Activated CD8-positive, alpha-beta memory T cell treated with anti-CD3 and anti-CD28 coated beads, Interleukin-2, amount 10 ng/mL, durations not matched to agents 7 days and 5 days (primary cell): ENCODE measurements at places on chromosomes 13 and 19. TPM values are rescaled to one million over a fixed set of nuclear protein-coding genes. Genes with fewer than 3 reads are reported as not detected.

DNA sequence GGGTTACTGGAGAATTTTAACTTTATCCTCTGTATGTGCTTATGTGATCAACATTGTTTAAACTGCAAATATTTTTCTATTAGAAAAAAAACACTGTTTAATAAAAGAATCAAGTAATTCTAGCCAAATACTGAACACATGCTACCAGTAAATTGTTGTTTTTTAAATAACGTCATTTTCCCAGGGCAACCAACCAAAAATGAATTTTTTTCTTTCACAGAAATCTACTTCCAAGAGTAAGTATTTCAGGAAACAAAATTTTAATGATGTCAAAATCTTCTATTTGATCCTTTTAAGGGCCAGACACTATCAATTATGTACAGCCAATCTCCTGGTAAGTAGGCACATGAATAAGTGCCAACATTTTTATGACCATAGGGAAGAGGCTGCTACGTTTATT is 57.1 kb downstream of the TUBGCP3 start:
- no peak for DNase-seq
- H3K27ac ChIP-seq, result no peak overlapping the region
- H3K4me1 ChIP-seq, result peaks cover 13% of the 10 kb centered on the region
- H3K27me3 ChIP-seq, result no peaks in the 10 kb centered on the region
- peaks cover 1% of the 10 kb centered on the region for H3K36me3 ChIP-seq

DNA sequence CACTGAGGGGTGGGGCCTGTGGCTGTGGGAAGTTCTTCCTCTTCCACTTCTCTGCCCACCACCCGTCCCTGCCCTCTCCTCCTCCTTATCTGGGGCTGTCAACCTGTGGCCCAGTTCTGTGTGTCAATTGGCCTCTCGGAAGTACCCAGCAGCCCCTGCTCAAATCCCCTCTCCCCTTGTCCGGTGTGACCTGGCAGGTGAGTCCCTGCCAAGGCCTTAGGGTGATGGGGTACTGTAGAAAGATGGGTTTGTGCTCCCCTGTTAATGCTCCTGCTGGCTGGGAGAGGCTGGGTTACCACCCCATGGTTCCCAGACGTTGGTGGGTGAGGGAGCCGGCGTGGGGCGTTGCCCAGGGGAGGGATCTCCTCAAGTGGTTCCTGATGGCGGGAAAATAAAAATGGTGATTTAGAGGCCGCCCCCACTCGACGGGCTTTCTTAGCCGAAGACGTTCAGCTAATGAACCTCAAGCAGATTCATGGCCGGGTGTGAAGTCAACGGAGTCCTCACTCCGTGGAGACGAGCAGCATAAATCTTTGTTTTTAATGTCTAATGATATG is 141.2 kb downstream of the URI1 start:
- no peak overlapping the region for H3K27ac ChIP-seq
- DNase-seq, result no peak
- no peaks in the 10 kb centered on the region for H3K27me3 ChIP-seq
- H3K36me3 ChIP-seq, result no peaks in the 10 kb centered on the region
- no peak overlapping the region for H3K4me3 ChIP-seq

The PIBF1 gene
- total RNA-seq, result 30.3 TPM

DNA sequence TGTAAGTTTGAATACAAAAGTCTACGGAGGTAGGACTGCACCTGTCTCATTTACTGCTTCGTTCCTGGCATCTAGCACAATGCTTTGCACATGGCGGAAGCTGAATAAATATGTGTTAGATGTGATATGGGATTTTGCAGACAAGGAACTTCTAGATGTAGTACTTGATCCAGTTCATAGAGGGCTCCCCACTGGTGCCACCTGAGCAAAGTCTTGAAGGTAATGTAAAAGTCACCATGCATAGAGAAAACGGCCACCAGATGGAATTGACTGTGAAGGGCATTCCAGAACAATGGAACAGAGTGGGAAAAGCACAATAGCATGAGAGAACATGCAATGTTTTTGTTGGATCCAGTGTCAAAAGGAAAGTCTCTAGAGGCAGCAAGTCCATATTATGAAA is 209.3 kb downstream of the HS6ST3 start:
- no peaks in the 10 kb centered on the region for H3K27me3 ChIP-seq
- no peaks in the 10 kb centered on the region for H3K36me3 ChIP-seq
- no peak overlapping the region for H3K4me3 ChIP-seq
- no peak overlapping the region for H3K27ac ChIP-seq

DNA sequence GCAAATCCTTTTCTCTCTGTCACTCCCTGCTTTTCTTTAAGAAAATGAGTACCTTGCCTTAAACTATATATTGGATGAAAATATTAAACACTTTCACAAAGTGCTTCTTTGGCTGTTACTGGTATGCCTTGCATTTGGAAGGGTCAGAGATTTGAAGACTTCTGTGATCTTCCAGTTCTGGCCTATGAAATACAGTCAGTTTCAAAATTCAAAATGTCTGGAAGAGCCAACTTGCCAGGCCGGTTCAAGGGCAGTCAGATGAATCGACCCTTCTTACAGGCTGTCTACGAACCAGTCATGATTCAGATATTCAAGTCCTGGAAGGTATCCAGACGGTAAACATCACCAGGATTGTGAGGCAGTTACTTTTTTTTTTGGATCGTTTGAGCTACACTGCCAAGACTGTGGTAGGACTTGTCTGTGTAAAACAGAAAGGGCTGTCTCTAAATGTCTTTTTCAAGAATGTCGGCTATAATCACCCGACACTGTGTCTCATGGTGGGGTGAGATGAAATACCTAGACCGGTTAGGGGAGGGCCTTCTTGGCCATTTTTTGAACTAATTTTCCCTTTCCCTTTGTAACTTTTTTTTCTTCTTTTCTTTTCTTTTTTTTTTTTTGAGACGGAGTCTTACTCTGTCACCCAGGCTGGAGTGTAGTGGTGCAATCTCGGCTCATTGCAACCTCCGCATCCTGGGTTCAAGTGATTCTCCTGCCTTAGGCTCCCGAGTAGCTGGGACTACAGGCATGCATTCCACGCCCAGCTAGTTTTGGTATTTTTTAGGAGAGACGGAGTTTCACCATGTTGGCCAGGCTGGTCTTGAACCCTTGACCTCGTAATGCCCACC is 11.2 kb downstream of the ACTN4 start:
- peak overlapping the region; percentile 66 for H3K27ac ChIP-seq
- H3K4me3 ChIP-seq, result no peak overlapping the region
- H3K36me3 ChIP-seq, result peaks cover 34% of the 10 kb centered on the region
- DNase-seq, result no peak
- H3K27me3 ChIP-seq, result no peaks in the 10 kb centered on the region

- no peak overlapping the region for H3K4me3 ChIP-seq
- no peaks in the 10 kb centered on the region for H3K4me1 ChIP-seq
- no peak for DNase-seq
- H3K36me3 ChIP-seq, result no peaks in the 10 kb centered on the region
These were observed 585.7 kb upstream of the GPC6 start for GRCh38 chr13:92640936-92641335.

GRCh38 chr13:110925023-110925612 is 10.2 kb upstream of the ANKRD10 start:
- no peak for DNase-seq
- no peak overlapping the region for H3K4me3 ChIP-seq
- H3K4me1 ChIP-seq, result peaks cover 25% of the 10 kb centered on the region
- no peak overlapping the region for H3K27ac ChIP-seq
- peaks cover 57% of the 10 kb centered on the region for H3K27me3 ChIP-seq

DNA sequence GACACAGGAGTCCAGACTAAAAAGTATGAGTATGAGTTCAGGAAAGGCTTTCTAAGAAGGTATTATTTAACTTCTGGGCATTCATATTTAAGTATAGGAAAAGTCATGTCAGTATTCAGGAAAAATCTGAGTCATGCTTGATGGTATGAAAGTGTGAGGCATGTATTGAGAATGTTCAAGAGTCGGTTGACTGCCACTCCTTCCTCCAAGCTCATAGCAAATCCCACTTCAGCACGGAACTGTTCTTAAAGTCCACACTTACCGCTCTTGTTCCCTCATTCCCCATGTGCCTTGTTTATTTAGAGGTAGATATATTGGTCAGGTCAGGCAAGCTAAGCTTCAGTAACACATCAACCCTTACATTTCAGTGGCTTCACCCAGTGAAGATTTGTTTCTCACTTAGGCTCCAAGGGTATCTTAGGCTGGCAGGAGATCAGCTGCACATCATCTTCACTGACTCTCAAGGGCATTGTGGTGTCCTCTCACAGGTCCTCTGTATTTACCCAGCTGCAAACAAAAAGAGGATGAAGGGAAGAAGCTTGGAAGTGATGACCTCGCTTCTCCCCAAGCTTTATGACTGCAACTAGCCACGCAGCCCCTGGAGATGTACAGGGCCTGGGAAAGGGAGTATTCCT is 1189.2 kb downstream of the EFNB2 start:
- no peak overlapping the region for H3K27ac ChIP-seq
- no peak for DNase-seq
- H3K4me3 ChIP-seq, result no peak overlapping the region
- H3K36me3 ChIP-seq, result no peaks in the 10 kb centered on the region
- no peaks in the 10 kb centered on the region for H3K4me1 ChIP-seq

The ZNF433 gene
- total RNA-seq, result 0.20 TPM

GRCh38 chr19:40335855-40336600 is 12.2 kb downstream of the C19orf47 start:
- DNase-seq, result no peak
- no peaks in the 10 kb centered on the region for H3K4me1 ChIP-seq
- no peak overlapping the region for H3K27ac ChIP-seq

GRCh38 chr13:91045351-91046034 is 302.0 kb upstream of the MIR17HG start:
- no peak overlapping the region for H3K27ac ChIP-seq
- H3K27me3 ChIP-seq, result no peaks in the 10 kb centered on the region
- no peaks in the 10 kb centered on the region for H3K4me1 ChIP-seq
- H3K36me3 ChIP-seq, result no peaks in the 10 kb centered on the region
- no peak overlapping the region for H3K4me3 ChIP-seq

- H3K36me3 ChIP-seq, result no peaks in the 10 kb centered on the region
- no peak for DNase-seq
- no peak overlapping the region for H3K4me3 ChIP-seq
- no peaks in the 10 kb centered on the region for H3K27me3 ChIP-seq
- H3K4me1 ChIP-seq, result no peaks in the 10 kb centered on the region
These were observed 87.6 kb downstream of the MUC16 start for GRCh38 chr19:8922591-8922990.

DNA sequence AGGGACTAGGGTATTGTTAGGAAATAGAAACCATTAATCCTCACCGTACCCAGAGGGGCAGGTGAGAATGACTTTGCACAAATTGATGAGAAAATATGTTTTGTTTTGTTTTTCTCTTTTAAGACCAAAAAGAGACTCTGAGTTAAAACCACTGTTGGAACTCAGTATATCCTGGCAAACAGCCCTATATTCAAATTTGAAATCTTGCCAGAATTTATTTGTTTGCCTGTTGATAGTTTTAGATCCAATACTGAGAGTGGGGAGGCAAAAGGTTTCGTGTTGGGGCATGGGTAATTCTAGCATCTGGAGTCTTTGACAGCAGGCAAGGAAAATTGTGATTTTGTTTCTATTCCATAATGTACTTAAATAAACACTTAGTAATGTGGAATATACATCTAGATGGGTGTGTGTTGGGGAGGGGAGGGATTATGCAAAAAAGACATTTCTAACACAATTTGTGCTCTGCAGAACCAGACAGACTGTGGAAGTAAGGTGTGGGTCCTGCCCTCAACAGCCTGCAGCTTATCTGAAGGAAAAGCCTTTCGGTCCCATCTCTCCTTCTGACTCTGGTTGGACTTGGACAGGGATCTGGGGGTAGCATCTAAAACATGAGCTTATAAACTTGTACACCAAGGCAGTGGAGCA is 190.7 kb downstream of the OXGR1 start:
- no peaks in the 10 kb centered on the region for H3K27me3 ChIP-seq
- DNase-seq, result no peak
- no peak overlapping the region for H3K4me3 ChIP-seq
- no peaks in the 10 kb centered on the region for H3K4me1 ChIP-seq

- no peak overlapping the region for H3K4me3 ChIP-seq
- no peak overlapping the region for H3K27ac ChIP-seq
- no peaks in the 10 kb centered on the region for H3K4me1 ChIP-seq
- no peak for DNase-seq
- H3K36me3 ChIP-seq, result no peaks in the 10 kb centered on the region
- H3K27me3 ChIP-seq, result no peaks in the 10 kb centered on the region
These were observed 416.4 kb downstream of the TSHZ3 start for GRCh38 chr19:30932854-30933253.

The CEACAM4 gene
- not detected for total RNA-seq

The ATP5F1D gene
- total RNA-seq, result 190 TPM

DNA sequence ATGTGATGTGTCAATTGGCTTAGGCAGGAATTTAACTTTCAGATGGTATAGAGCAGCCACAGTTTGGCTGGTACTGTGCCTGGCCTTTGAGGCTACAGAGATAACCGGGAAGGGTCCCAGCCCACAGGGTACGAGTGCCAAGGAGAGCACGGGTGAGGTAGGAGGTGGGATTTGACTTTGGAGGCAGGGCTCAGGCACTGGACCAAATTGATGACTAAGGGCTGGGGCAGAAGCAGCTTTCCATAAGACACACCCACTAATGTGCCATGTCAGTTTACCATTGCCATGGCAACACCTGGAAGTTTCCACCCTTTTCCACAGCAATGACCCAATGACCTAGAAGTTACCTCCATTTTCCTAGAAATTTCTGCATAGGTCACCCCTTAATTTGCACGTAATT is 466.2 kb downstream of the TSHZ3 start:
- H3K4me1 ChIP-seq, result no peaks in the 10 kb centered on the region
- H3K36me3 ChIP-seq, result no peaks in the 10 kb centered on the region
- DNase-seq, result no peak
- H3K27me3 ChIP-seq, result no peaks in the 10 kb centered on the region
- H3K4me3 ChIP-seq, result no peak overlapping the region

- H3K27me3 ChIP-seq, result no peaks in the 10 kb centered on the region
- H3K4me3 ChIP-seq, result no peak overlapping the region
- no peak overlapping the region for H3K27ac ChIP-seq
- H3K36me3 ChIP-seq, result no peaks in the 10 kb centered on the region
- DNase-seq, result no peak
- H3K4me1 ChIP-seq, result no peaks in the 10 kb centered on the region
These were observed 13.5 kb upstream of the BSG start for GRCh38 chr19:558770-559439.

The CCNA1 gene
- 3.8 TPM for total RNA-seq

DNA sequence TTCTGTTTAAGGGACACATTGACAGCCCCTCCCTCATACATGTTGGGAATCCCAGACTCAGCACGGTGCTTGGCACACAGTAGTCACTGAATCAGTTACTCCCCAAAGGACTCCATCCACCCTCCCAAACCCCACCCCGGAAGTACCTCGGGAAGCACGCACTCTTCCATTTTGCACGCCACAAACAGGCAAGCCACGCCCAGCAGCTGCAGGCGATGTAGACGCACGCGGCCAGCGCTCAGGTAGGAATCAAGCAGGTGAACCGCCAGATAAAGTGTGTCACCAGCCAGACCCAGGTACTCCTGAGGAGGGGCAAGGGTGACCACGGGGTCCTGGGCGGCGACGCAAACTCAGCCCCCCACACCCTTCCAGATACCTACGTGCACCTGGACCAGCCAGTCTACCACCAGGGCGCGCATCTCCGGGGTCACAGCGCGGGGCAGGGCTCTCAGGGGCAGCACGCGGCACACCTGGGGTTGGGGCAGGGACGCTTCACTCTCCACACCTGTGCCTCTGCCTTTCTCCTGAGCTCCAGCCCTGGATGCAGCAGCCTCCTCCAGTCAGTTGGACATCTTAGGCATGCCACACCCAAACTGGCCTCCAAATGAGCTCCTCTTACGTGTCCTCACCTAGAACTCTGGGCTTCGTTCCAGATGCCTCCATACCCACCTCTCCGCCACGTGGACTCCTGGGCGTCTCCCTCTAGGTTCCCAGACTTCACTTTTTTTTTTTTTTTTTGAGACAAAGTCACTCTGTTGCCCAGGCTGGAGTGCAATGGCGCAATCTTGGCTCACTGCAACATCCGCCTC is 1.9 kb downstream of the CCNP start:
- H3K4me3 ChIP-seq, result no peak overlapping the region
- H3K36me3 ChIP-seq, result peaks cover 4% of the 10 kb centered on the region
- DNase-seq, result no peak
- H3K27ac ChIP-seq, result no peak overlapping the region
- H3K4me1 ChIP-seq, result peaks cover 18% of the 10 kb centered on the region

The VN1R2 gene
- not detected for total RNA-seq
